ENCODE measurements at places on chromosomes 5 and 9. TPM values are rescaled to one million over a fixed set of nuclear protein-coding genes. Genes with fewer than 3 reads are reported as not detected.

The FSTL4 gene
- total RNA-seq = 0.86 TPM

The HSPB3 gene
- not detected for total RNA-seq

The ZNF189 gene
- total RNA-seq = 16.8 TPM

The HAPLN1 gene
- total RNA-seq = 0.32 TPM

The ATOSB gene
- total RNA-seq = 8.3 TPM

DNA sequence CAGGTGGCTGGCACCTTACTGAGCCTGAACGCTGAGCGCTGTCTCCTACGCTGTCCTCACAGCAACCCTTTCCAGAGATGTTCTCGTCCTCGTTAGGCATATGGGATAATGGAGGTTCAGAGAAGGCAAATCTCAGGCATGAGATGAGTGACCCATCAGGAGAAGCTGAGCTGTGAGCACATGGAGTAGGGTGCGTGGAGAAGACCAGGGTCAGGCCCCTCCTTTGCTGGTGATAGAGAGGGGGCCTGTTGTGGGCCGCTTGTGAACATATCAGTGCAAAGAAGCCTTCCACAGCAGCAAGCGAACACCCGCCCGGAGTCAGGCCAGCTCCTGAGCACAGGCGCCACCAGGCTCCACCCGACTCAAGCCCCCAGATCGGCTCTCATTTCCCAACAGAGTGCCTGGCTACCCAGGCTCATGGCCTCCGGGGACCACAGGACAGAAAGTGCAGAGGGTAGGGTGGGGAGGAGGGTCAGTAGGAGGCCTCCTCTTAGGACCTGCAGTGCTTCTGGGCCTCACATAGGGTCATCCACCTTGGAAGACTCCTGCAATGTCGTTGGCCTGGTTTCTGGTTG, 15.0 kb upstream of the TIFAB start:
- no peak for DNase-seq

- no peak for DNase-seq
Observed at GRCh38 chr5:50929174-50929573, 262.7 kb downstream of the PARP8 start.

- no peak for DNase-seq
Observed at GRCh38 chr5:79263290-79263689, 27.4 kb downstream of the JMY start.

DNA sequence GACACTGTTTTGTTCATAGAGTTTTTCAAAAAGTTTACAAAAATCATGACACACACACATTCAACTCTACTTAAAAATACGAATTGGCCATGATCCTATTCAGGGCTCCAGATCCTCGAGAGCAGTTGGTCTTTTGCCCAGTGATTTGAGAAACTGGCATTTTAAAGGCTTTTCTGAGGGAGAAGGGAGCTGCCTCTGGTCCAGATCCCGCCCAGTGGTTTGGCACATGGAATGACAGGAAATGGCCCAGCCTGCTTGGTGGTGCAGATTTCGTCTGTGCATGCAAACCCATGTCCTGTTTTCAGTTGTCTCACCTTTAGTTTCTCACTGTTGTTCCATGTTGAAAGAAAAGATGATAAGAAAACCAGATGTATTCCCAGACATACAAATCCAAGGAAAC, 3.6 kb downstream of the CAMK4 start:
- DNase-seq = peak; percentile 6

DNA sequence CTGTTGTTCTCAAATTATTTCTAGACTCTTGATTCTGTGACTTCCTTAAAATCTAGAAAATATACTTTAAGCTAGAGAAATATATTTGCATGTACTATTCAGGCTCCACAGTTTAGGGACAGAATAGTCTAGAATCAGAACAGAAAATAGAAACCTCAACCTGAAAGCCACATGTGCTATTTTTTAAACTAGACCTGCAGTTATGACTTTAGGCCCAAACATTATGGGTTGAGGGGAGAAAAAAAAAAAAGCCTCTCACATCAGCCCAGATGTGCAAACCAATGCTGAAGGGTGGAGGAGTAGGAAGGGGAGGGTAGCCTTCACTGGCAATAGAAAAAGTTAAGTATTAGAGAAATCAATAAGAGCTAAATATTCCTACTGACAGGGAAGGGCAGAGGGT, 35.7 kb downstream of the ELL2 start:
- DNase-seq = no peak

DNA sequence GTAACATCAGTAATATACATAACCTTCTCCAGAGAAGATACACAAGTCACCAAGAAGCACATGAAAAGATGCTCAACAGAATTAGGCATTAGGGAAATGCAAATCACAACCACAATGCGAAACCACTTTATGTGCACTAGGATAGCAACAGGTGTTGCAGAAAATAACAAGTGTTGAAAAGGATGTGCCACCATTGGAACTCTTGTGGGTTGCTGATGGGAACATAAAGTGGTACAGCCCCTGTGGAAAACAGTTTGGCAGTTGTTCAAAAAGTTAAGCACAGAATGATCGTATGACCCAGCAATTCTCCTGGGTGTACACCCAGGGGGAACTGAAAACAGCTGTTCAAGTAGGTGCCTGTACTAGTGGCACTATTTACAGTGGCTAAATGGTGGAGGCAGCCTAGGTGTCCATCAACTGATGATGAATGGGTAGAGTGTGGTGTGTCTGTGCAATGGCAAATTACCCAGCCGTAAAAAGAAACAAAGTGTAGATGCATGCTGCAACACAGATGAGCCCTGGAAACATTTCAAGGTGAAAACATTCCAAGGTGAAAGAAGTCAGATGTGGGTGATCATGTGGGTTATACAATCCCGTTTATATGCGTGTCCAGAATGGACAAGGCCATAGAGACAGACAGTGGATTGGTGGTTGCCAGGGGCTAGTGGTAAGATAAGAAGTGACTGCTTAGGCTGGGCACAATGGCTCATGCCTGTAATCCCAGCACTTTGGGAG, 27.2 kb downstream of the CCDC69 start:
- DNase-seq = no peak

DNA sequence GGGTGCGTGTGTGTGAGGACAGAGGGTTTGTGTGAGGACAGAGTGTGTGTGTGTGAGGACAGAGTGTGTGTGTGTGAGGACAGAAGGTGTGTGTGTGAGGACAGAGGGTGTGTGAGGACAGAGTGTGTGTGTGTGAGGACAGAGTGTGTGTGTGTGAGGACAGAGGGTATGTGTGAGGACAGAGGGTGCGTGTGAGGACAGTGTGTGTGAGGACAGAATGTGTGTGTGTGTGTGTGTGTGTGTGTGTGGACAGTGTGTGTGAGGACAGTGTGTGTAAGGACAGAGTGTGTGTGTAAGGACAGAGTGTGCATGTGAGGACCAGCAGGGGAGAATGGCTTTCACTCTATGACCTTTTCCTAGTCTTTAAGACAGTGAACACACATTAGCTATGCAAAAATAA, 63.1 kb upstream of the UBAC1 start:
- DNase-seq = no peak

DNA sequence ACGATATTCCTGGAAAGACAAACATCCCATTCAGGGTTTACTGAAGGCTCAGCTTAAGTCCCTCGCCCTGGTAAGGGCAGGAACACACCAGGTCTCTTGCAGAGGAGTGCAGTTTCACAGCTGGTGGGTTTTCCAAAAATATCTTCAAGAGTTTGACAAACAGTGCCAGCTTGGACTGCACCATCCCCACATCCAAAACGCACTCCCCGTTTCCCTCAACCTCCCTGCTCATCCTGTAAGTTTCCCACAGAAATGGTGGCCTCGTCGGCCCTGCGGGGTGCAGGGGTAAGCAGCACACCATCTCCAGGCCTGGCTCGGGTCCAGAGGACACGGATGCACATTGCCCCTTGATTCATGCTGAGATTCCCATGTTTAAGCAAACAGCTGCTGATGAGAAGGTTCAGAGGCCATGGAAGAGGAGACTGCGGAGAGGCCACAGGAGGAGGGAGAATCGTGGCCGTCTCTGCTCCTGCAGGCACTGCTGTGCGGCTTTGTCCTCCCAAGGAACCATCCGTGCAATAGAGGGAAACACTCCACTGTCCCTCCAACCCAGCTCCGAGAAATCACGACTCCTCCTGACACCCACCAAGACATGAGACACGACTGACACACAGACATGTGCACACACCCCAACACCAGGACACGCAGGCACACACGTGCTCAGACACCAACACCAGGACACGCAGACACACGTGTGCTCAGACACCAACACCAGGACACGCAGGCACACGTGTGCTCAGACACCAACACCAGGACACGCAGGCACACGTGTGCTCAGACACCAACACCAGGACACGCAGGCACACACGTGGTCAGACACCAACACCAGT, 24.0 kb upstream of the SLC12A7 start:
- no peak for DNase-seq

DNA sequence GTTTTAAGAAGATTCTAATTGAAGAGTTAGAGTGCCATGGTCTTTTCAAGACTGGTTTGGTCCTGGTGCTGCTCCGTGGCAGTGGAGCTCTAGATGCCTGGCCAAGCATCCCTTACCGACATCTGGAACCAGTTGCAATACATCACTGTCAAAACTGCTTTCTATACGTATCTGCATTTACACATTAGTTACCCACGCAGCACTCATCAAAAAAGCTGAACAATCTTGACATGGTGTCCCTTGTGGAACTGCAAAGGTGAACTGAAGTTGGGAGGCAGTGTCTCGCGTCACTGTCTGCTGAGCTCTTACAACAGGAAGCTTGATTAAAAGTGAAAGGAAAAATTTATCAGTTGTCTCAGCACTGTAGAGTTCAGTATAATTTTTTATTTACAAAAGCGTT, 82.6 kb downstream of the PBX3 start:
- DNase-seq = peak; percentile 1

GRCh38 chr9:131982671-131983239, 96.9 kb downstream of the MED27 start:
- DNase-seq = peak; percentile 39

DNA sequence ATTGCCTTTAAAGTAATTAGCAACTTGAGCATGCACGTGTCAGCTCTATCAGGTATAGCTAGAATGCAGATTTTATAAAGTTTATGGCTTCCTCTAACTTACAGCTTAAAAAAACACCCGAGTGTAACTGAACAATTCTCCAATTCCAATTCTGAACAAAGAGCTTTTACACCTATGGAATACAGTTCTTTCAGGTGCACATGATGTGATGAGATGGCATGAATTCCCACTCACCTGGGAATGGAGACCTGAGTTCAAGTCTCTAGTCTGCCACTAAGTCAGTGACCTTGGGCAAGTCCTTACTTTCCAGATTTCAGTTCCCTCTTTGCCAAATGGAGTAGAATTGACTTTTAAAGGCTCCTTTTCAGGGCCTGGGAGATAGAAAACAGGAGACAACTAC, 1.8 kb downstream of the ZFAND5 start:
- DNase-seq = no peak

- no peak for DNase-seq
Observed at GRCh38 chr9:28718226-28718625, 1144.9 kb upstream of the C9orf72 start.

GRCh38 chr9:110744715-110745384, 76.3 kb downstream of the MUSK start:
- peak; percentile 72 for DNase-seq

DNA sequence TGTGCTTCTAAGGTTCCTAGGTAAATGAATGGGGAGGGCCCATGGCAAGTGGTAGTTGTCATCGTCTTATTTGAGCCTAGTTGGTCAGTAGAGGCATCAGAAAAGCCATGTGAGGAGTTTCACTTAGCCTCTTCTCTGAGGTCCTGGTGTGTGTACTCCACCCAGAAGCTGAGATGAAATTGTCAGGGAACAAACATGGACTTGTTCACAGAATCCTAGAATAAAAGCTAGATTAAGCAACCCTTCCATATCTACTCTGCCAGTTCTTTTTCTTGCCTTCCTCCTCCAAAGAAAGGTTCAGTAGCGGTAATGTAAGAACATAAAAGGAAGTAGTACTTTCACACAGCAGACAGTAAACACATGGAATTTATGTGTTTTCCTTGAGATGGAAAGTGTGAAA, 70.4 kb downstream of the ARHGAP26 start:
- no peak for DNase-seq

DNA sequence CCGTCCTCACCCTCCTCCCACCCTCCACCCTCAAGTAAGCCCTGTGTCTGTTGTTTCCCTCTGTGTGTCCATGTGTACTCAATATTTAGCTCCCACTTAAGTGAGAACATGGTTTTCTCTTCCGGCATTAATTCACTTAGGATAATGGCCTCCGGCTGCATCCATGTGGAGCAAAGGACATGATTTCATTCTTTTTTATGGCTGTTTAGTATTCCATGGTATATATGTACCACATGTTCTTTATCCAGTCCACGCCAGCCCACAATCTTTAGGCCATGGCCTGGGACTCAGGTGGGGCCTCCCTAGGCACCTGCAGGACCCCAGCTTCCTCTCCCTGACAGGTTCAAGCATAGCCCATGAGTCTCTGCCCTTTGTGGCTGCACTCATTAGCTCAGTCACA, 22.9 kb downstream of the UNC5A start:
- DNase-seq = no peak

GRCh38 chr9:136257381-136258298, 12.0 kb upstream of the QSOX2 start:
- DNase-seq = no peak

DNA sequence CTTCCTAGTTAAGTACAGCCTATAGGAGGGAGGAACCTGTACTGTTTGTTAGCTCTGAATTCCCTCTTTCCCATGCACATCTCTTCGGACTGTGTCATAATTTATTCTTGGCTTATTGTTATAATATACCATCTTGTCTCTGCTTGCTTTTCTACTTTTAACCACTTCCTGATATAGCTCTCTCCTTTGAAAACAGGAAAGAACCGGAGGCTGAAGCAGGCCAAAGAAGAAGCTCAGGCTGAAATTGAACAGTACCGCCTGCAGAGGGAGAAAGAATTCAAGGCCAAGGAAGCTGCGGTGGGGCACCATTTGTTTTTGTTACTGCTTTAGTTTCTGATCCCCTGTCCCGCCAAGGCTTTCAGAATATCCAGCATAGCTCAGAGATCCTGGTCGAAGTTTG, 4.8 kb downstream of the ATP6V1G1 start:
- DNase-seq = no peak

GRCh38 chr5:10699281-10699874, 61.7 kb downstream of the DAP start:
- no peak for DNase-seq

GRCh38 chr9:98793031-98793430, 3.3 kb downstream of the ANKS6 start:
- no peak for DNase-seq

DNA sequence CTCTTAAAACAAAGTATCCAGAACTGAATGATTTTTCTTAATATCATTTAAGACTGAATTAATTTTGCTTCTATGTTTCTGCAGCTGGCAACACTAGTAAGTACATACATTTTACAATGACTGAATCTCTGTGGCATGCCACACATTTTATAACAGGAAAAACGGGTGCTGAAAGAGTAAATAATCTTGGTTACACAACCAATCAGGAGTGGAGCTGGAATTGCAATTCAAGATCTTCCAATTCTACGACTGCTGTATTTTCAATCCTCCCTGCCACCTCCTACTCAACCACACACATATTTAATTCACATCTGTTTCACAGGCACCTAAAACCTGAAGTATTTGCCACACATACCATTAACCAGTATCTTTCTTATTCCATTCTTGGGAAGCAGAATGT, 52.7 kb upstream of the NR5A1 start:
- DNase-seq = peak; percentile 11

- no peak for DNase-seq
Observed at GRCh38 chr5:151798674-151799073, 26.9 kb downstream of the G3BP1 start.

Measured in A673 (cell line).